Posterior vena cava (tissue), 2 donors: ENCODE measurements at places on chromosomes 6 and 20.

GRCh38 chr6:106477790-106478189 lies 117.3 kb downstream of the CRYBG1 start:
- no peak for DNase-seq

DNA sequence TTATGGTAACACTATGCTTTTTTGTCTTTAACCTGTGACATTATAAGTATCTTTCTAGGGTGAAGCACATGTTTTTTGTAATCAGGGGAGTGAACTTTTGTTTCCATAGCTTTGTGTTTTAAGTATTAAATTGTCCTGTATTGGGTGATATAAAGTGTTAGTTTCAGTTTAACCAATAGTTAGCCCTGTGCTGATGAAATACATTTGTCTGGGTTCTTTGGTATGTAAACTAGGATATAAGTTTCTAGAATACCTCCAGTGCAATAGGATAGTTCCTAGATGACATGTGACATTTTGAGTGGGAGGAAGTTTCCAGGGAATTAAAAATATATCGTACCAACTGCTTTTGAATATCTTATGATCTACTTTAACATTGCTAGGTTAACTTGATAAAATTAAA lies 611.0 kb upstream of the MARCKS start:
- DNase-seq: no peak

DNA sequence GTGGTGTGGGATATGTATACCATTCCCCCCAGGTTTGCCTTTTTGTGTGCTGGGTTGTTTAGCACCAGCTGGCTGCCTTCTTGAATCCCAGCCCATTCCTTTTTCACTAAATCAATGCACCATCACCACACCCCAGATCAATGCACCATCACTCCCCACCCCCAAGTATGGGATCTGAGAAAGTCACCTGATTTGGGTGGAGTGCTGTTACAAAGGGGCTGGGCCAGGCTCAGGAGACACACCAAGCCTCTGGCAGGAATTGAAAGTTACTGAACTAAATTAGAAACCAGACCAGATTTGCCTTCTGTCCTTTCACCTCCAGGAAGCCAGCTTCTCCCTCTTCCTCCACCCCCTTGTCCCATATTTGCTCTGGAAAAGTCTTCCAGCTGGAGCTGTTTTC lies 19.6 kb upstream of the PKHD1 start:
- no peak for DNase-seq

GRCh38 chr20:22795433-22795832 lies 211.1 kb upstream of the FOXA2 start:
- no peak for DNase-seq

- DNase-seq: no peak
Observed at GRCh38 chr6:22883061-22883717, 313.8 kb downstream of the HDGFL1 start.

DNA sequence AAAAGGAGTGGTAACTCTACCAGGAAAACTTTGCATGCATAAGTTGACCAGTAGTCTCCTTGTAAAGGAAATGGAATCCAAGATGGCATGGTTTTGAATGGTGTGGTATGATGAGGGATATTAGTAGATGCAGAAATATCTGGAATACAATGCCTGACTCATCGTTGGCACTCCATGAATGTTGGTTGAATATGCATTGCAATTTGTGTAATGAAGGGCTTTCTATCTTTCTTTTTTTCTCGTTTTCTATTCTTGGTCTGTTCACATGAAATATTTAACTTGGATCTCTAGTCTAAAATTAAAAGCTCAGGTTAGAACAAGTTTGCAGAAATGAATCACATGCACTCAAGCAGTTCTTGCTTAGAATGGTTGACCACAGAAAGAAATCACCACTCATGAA lies 277.3 kb upstream of the PRND start:
- no peak for DNase-seq

- no peak for DNase-seq
Observed at GRCh38 chr6:92069781-92070180, 1349.6 kb downstream of the EPHA7 start.

DNA sequence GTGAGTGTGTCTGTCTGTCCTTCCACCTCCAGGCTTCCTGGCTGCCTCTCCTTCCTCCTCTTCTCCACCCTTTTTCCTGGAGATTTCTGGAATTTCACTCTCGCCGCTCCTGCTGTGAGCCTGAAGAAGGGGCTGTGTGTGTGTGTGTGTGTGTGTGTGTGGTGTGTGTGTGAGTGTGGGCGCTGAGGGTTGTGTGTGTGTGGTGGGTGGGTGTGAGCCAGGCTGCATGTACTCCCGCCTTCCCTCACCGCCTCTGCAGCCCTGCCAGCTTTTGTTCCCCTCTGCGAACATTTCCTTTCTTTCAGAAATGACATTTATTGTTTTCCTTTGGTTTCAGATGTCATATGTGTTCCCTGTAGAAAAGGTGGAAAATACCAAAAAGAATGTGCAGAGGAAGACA lies 76.0 kb downstream of the SRC start:
- no peak for DNase-seq

DNA sequence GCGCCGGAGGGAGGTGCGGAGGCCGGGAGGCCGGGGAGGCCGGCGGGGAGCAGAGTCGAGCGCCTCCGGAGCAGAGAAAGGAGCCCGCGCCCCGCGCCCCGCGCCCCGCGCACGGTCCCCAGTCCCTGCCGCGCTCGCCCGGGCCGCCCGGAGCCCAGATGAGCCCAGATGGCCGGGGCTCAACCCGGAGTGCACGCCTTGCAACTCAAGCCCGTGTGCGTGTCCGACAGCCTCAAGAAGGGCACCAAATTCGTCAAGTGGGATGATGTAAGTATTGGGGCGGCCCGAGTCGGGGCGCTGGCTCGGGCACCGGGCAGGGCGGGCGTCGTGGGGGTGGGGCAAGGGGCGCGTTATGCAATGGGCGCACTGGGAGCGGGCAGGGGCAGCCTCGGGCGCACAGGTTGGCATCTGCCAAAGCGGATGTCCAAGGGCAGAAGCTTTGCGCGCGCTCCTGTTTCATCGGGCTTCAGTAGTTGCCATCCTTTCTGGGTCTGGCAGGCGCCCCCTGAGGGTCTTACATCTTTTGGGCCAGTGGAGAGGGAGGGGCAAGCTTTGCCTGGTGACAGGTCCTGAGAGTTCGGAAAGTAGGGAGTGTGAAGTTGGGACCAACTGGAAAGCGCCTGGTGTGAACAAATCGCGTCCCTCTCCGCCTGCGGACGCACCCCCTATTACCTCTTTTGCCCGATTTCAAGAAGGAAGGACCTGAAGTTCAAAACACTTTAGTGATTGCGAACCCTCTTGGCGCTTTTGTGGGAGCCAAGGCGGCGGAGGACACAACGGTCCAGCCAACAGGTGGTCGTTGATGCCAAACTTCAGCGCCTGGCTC lies 631 bp downstream of the PLCB1 start:
- peak; percentile 83 for DNase-seq

- DNase-seq: peak; percentile 76
Observed at GRCh38 chr20:35791821-35792220, 20.0 kb downstream of the PHF20 start.

- DNase-seq: no peak
Observed at GRCh38 chr6:130426066-130426721, 60.4 kb downstream of the TMEM200A start.

DNA sequence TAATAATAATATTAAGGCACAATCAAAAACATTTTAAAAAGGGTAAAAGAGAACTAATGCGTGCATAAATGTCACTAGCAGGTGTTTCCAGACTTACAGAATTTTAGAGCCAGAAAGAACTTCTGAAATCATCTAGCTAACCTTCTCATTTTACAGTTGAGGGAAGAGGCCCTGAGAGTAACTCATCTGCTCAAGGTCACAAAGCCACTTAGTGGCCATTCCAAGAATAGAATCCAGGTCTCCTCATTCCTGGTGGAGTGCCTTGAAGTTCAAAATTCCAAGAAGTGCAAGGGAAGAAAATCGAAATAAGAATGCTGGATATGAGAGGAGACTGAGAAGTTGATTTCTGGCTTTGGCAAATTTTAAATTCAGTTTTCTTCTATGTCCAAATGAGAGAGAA lies 3.2 kb upstream of the KIAA0408 start:
- no peak for DNase-seq

GRCh38 chr6:17393892-17394631 lies 667 bp downstream of the CAP2 start:
- no peak for DNase-seq

GRCh38 chr6:31680226-31681134 lies at the start of gene LY6G5C:
Gene LY6G5C, minus strand, starts transcription at chr6:31681067. Its CDS starts 694 bp downstream, at chr6:31680373.
- DNase-seq: peak; percentile 95

DNA sequence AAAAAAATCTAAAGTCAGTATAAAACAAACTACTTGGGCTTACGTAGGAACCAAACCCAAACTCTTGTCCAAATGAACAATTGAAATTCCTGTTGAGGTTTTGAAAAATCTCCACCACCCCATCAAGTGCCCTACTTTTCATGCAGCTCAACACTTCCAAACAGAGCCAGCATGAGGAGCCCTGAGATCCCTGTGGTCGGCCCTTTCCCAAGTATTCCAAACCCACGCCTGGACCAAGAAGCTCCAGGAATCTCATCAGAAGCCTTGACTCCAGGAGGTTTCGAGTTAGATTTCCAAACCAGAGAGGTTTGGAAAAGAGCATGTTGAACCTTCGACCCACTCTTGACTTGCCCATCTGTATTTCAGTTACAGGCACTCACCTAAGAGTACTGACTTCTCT lies 179.3 kb downstream of the MTFR2 start:
- no peak for DNase-seq

GRCh38 chr6:146090474-146090873 lies 61.6 kb downstream of the GRM1 start:
- no peak for DNase-seq

DNA sequence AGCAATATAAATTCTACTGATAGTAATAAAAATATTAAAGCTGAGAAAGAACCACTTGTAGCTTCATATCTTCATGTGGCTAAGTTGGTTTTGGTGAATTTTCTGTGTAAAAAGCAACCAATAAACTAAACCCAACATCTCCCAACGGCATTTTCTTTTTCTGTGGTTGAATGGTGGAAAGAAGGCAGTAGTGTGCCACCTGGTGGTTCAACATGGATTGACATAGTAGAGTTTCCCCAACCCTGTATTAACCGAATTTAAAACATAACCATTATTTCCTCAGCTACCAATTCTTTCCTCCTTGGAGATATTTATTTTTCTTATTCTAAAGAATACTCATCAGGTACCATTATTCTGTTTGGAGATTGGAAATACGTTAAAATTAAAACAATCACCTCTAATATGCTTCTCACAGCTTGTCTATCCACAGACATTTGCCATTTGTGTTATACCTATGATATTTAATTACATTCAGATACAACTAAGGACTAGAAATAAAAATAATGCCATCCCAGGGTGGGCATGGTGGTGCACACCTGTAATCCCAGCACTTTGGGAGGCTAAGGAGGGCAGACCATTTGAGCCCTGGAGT lies 117.1 kb upstream of the EEF1E1 start:
- no peak for DNase-seq

- no peak for DNase-seq
Observed at GRCh38 chr6:56529594-56530191, 113.0 kb downstream of the DST start.

DNA sequence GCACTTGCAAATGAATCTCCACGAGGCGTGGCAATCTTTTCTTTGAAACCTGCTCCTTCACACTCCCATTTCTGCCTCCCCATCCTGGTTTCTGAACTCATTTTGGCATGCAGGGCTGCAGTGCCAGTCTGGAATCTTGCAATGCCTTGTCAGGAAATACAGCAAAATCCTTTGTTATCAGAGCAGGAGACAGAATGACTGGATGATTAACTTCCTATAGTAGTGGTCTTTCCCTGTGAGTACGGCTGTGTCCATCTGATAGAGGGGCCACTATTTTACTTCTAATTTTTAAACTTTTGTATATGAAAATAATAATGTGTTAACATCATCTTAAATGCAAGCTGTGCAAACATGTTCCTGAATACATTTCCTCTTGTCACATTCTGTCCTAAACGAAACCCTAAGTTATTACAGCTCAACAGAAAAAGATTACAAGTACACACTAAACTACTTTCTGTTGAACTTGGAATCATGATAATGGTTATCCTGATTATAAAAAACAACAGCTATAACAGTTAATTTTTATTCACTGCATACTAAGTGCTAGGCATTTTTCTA lies 140.2 kb downstream of the KIF13A start:
- DNase-seq: no peak

DNA sequence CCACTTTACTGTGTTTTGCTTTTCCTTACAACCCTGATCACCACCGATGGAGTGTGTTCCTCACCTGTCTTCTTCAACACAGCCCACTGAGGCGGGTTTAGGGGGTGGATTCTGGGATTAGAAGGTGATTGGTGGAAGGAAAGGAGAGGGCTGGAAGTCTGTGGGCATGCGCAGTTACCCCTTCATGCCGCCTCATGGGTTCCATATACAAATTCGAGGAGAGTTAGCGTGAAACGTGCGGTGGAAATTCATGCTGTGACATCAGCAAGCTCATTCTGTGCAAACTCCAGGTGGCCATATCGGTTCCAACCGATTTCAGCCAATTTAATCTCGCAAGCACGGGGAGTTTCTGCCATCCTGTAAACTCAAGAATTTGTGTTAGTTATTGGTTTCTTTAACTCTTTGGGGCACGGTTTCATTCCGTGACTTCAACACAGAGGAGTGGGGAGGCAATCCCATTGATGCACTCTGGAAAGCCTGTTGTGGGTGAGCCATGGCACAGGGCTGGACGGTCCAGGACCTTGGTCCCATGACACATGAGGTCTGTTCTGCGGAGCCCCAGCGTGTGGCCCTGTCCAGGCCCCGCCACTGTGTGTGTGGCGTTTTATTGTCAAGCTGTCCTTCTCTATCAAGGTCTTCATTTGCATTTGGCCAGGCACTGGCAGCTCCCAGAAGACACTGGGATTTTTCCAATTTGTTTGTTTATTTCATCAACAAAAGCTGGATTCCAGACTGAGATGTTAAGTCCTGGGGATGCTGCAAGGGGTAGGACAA lies 482.8 kb upstream of the SULF2 start:
- DNase-seq: no peak

GRCh38 chr20:4216142-4216735 lies 200.9 kb upstream of the RNF24 start:
- peak; percentile 14 for DNase-seq

DNA sequence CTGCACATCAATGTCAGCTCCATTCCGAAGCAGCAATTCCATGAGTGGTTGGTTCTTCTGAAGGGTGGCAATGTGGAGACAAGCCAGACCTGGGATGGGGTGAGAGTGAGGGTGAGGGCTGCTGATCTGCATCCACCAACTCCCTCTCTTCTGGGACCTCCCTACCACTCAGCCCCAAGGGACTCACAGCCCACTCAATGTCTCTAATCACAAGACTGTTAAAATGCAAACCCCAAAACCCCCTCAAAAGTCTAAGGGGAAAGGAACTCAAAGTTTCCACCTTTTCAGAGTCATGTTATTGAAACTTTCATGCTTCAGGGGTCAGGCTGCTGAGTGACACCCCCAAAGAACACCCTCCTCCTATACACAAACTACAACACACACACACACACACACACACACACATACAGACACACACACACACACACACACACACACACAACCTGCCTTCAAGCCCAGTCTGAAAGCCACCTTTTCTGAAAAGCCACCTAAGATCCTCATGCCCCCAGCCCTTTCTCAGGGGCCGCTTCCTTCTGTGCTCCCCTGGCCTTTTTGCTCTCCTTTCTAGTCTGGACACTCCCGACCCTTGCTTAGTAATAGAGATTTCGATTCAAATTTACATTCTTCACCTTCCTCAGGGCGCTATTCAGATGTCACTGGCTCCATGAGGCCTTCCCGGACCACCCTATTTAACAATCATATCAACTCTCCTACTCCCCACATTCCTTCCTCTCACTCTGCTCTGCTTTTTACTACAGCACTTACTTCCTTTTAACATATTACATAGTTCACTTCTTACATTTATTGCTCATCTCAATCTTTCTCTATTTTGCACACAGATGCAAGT lies 3.3 kb upstream of the SLC35B2 start:
- no peak for DNase-seq
